ENCODE measurements at places on chromosomes 11 and 22. TPM values are rescaled to one million over a fixed set of nuclear protein-coding genes. Genes with fewer than 3 reads are reported as not detected.
A peak's percentile ranks its signal among the peaks of the same experiment; 100 is the strongest.

DNA sequence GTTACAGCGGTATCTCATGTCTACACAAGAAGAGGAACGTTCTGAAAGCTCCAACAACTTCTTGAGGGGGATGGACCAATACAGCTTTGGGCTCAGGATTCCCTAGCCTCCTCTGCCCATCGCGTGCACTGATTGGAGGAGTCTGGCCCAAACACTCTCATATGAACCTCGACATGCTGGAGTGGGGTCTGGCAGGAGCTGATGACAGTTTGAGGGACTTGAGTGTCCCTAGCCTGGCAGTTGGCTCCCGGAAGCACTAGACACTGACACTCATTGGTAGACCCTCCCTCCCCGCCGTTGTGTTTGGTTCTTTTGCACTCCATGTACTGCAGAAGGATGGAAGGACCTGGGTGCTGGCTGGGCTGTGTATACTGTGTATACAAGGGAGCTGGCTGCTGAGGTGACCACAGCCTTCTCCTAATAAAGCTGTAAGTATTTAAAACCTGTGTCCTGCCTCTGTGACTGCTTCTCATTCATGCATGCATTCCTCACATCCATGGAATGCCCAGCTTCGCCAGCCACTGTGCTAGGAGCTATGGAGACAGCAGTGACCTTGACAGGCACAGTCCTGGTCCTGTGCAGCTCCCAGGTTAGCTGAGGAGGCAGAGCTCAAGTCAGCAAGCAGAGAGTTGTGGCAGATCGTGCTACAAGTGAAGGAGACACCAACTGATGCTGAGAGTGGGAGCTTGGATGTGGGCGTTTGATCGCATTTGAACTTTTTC is 27.9 kb downstream of the ADAMTS15 start:
- H3K36me3 ChIP-seq = no peaks in the 10 kb centered on the region
- DNase-seq = no peak
- no peak overlapping the region for H3K4me3 ChIP-seq
- no peaks in the 10 kb centered on the region for H3K27me3 ChIP-seq
- peaks cover 6% of the 10 kb centered on the region for H3K4me1 ChIP-seq

DNA sequence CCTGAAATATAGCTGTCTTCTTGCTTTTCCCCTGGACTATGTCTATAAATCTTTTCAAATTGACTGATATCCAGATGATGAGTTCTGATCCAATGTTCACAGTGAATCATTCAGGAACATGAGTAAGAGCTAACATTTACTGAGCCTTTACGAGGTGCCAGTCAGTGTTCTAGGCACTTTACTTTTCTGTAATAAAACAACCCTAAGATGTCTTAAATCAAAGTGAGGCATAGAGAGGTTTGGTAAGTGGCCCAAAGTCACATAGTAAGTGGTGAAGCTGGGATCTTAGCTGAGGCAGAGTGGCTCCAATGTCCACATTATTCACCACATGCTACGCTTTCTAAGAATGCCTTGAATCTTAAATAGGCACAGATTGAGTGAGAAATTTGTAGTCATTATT is 79.9 kb upstream of the OR4C15 start:
- H3K4me3 ChIP-seq = no peak overlapping the region
- H3K27me3 ChIP-seq = no peaks in the 10 kb centered on the region
- H3K27ac ChIP-seq = no peak overlapping the region
- no peaks in the 10 kb centered on the region for H3K4me1 ChIP-seq
- DNase-seq = no peak

JAML gene
- 0.09 TPM for total RNA-seq

GRCh38 chr11:102138670-102139069 is 28.4 kb downstream of the YAP1 start:
- H3K27me3 ChIP-seq = no peaks in the 10 kb centered on the region
- no peak overlapping the region for H3K27ac ChIP-seq
- no peaks in the 10 kb centered on the region for H3K36me3 ChIP-seq
- H3K4me3 ChIP-seq = no peak overlapping the region

BTG4 gene
- not detected for total RNA-seq

DNA sequence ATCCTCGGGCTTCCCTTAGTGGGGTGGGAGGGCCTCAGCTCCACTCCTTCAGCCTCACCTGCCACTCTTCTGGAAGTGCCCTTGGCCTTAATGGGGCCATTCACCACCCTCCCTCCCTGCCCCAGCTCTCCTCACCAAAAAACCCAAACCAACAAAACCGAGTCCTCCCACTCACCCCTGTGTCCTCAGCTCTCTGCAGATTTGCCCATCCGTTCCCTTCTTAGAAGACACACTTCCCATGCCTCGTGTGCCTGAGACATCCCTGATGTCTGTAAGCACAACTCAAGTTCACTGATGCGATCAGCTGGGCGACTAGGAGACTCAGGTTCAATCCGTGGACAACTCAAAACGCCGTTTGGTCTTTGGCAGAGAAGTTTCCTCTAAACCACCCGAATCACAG is 839.2 kb downstream of the TBC1D22A start:
- no peaks in the 10 kb centered on the region for H3K4me1 ChIP-seq
- no peaks in the 10 kb centered on the region for H3K27me3 ChIP-seq
- H3K27ac ChIP-seq = no peak overlapping the region
- no peak overlapping the region for H3K4me3 ChIP-seq
- H3K36me3 ChIP-seq = no peaks in the 10 kb centered on the region

- no peak overlapping the region for H3K27ac ChIP-seq
- H3K27me3 ChIP-seq = no peaks in the 10 kb centered on the region
- no peaks in the 10 kb centered on the region for H3K36me3 ChIP-seq
Observed at GRCh38 chr11:17496406-17496805, 19.8 kb upstream of the ABCC8 start.

GRCh38 chr11:70423523-70424505 is 25.5 kb downstream of the CTTN start:
- no peaks in the 10 kb centered on the region for H3K27me3 ChIP-seq
- no peak overlapping the region for H3K4me3 ChIP-seq
- DNase-seq = peak; percentile 23
- H3K4me1 ChIP-seq = no peaks in the 10 kb centered on the region
- H3K27ac ChIP-seq = no peak overlapping the region

GRCh38 chr22:42792453-42792908 is 64.6 kb downstream of the ARFGAP3 start:
- no peak overlapping the region for H3K27ac ChIP-seq
- no peak for DNase-seq
- H3K4me1 ChIP-seq = no peaks in the 10 kb centered on the region
- no peaks in the 10 kb centered on the region for H3K36me3 ChIP-seq
- H3K4me3 ChIP-seq = no peak overlapping the region
- no peaks in the 10 kb centered on the region for H3K27me3 ChIP-seq

PKP3 gene
- 8.5 TPM for total RNA-seq

DNA sequence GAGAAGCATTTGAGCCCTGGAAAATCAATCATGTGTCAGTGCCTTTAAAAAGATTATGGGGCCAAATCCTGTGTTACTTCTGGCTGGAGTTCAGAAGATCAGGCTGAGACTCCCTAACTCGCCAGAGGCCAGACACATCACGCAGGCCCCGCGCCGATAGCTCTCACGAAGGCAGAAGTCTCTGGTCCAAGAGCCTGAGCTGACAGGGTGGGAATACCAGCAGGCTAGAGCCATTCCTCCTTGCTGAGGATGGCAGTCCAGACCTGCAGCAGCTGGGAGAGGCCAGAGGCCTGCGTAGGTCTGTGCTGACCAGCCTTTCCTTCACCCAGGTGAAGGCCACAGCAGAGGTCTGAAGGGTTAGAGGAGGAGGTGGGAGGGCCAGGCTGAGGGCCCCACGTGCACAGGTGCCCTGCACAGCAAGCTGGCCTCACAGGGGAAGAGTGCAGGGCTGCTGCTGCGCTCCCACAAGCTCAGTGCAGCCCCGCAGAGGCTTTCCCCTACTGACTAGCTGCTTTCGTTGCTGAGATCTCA is 52.9 kb downstream of the ST14 start:
- no peak overlapping the region for H3K4me3 ChIP-seq
- H3K27me3 ChIP-seq = peaks cover 9% of the 10 kb centered on the region
- no peaks in the 10 kb centered on the region for H3K4me1 ChIP-seq
- H3K36me3 ChIP-seq = no peaks in the 10 kb centered on the region
- DNase-seq = no peak
- H3K27ac ChIP-seq = no peak overlapping the region

ZDHHC24 gene
- total RNA-seq = 10.0 TPM

DLG2 gene
- 7.5 TPM for total RNA-seq

DNA sequence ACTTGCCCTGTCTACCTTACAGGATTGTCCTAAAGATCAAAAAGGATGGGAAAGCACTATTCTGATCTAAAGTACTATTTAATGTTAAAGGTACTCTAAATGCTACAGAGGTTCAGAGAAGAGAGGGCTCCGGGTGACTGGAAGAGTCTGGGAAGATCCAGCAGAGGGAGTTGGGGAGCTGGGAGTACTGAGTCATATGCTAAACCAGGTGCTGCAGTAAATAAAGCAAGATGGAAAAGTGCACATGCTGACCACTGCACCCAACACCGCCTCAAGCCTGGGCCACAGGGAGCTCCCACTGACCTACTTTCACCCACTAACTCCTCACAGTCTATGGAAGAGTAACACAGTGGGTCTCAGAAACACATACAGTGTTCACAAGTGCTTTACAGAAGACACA is 49.3 kb downstream of the WT1 start:
- no peaks in the 10 kb centered on the region for H3K4me1 ChIP-seq
- no peaks in the 10 kb centered on the region for H3K36me3 ChIP-seq
- DNase-seq = peak; percentile 65
- H3K27ac ChIP-seq = no peak overlapping the region

LRRC32 gene
- 1.1 TPM for total RNA-seq

MS4A3 gene
- not detected for total RNA-seq

DNA sequence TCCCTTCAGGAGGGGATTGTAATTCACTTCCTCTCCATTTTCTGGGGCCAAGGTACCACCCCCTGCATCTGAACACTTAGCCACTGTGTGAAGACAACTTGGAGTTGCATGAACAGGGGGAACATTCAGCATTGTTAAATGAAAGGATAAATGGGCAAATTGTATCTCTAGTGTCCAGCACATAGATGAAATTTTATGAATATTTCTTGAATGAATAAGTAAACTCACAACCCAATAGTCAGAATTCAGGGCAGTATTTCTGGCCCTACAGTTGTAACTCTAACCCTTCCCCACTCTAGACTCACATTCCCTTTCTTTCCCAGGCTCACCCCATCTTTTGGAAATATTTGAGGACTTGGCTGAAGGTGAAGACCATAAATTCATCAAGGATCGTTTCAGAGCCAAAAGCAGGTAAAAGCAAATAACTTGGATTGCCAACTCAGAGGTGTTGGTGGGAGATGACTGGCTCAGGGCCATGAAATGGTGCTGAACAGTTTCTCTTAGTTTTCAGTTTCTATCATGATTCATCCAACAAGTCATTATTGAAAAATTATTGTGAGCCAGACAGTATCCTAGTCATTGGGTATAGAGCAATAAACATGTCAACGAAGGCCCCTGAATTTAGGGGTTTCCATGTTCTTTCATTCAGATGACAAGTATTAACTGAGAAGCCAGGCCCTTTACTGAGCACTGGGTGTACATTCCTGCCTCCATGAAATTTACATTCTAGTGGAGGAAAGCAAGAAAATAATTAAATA is 33.3 kb upstream of the ZC3H12C start:
- H3K4me1 ChIP-seq = peaks cover 5% of the 10 kb centered on the region
- H3K36me3 ChIP-seq = no peaks in the 10 kb centered on the region
- H3K4me3 ChIP-seq = no peak overlapping the region
- H3K27me3 ChIP-seq = no peaks in the 10 kb centered on the region

- no peak overlapping the region for H3K27ac ChIP-seq
- H3K4me1 ChIP-seq = no peaks in the 10 kb centered on the region
- H3K4me3 ChIP-seq = no peak overlapping the region
- no peaks in the 10 kb centered on the region for H3K27me3 ChIP-seq
Observed at GRCh38 chr11:28366549-28367346, 258.6 kb downstream of the METTL15 start.

GRCh38 chr11:7673724-7674434 is 579 bp upstream of the CYB5R2 start:
- H3K27me3 ChIP-seq = peaks cover 10% of the 10 kb centered on the region
- H3K4me3 ChIP-seq = peak overlapping the region; percentile 71
- no peaks in the 10 kb centered on the region for H3K36me3 ChIP-seq

- no peak overlapping the region for H3K4me3 ChIP-seq
- peaks cover 28% of the 10 kb centered on the region for H3K4me1 ChIP-seq
- H3K36me3 ChIP-seq = no peaks in the 10 kb centered on the region
- H3K27ac ChIP-seq = peak overlapping the region; percentile 60
- no peak for DNase-seq
Observed at GRCh38 chr11:95674657-95675358, 114.8 kb downstream of the FAM76B start.

HNRNPUL2 gene
- total RNA-seq = 32.5 TPM

- no peaks in the 10 kb centered on the region for H3K36me3 ChIP-seq
- H3K4me1 ChIP-seq = no peaks in the 10 kb centered on the region
- DNase-seq = no peak
- no peak overlapping the region for H3K27ac ChIP-seq
- no peak overlapping the region for H3K4me3 ChIP-seq
Observed at GRCh38 chr22:45262195-45262930, 21.7 kb upstream of the KIAA0930 start.

BIK gene
- total RNA-seq = 1.6 TPM

DNA sequence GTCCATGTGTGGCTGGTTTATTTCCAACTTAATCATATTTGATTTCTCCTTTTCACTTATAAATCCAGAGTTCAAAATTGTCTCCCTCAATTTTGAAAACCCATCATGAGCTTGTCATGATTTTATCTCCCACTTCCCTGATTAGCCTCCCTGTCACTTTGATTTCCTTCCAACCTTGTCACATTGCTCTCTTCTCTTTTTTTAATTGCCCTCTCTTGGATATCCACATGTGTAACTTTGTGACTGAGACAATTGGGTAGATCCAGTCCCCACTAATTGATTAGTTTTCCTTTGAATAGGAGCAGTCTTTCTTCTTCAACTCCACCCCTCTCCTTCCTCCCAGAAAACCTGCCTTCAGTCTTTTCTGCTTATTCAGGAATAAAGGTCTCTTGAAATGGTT is 2.4 kb downstream of the TEF start:
- no peaks in the 10 kb centered on the region for H3K27me3 ChIP-seq
- peak overlapping the region; percentile 51 for H3K27ac ChIP-seq
- peaks cover 25% of the 10 kb centered on the region for H3K4me1 ChIP-seq
- no peaks in the 10 kb centered on the region for H3K36me3 ChIP-seq
- H3K4me3 ChIP-seq = no peak overlapping the region
- DNase-seq = peak; percentile 28
